ENCODE measurements at places on chromosomes 2 and 18.

DNA sequence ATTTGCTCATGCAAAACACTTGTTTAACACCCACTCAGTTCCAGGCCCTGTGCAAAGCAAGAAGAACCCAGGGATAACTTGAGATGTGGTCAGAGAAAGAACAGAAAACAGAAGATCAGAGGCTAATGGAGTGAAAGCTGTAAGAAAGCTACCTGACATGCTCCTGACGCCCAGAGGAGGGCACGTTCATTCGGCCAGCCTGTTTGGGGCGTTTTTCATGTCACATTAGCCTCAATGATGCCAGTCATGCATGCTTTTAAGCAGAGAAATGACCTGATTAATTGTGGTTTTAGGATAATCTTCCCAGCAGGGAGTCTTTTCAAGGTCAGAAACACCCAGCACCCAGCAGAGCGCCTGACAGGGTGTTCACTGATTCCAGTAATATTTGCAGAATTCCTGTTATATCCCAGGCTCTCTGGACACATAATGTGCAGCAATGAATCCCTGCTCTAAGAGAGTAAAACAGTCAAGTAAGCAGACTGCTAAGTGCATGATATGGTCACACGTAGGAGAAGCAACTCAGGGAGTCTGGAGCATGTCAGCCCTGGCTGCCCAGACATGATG lies 320.0 kb downstream of the LRATD1 start:
- DNase-seq, result no peak

DNA sequence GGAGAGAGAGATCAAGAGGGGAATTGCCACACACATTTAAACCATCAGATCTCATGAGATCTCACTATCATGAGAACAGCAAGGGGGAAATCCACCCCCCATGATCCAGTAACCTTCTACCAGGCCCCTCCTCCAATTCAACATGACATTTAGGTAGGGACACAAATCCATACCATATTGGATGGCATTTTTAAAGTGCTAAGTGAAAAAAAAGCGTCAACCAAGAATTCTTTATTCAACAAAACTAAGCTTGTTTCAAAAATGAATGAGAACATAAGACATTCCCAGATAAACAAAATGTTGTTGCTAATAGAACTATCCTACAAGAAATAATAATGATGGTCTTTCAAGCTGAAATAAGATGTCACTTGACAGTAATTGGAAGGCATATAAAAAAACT lies 626.2 kb upstream of the LRRTM1 start:
- DNase-seq, result no peak

GRCh38 chr18:56273541-56274219 lies 364.7 kb downstream of the TXNL1 start:
- no peak for DNase-seq

DNA sequence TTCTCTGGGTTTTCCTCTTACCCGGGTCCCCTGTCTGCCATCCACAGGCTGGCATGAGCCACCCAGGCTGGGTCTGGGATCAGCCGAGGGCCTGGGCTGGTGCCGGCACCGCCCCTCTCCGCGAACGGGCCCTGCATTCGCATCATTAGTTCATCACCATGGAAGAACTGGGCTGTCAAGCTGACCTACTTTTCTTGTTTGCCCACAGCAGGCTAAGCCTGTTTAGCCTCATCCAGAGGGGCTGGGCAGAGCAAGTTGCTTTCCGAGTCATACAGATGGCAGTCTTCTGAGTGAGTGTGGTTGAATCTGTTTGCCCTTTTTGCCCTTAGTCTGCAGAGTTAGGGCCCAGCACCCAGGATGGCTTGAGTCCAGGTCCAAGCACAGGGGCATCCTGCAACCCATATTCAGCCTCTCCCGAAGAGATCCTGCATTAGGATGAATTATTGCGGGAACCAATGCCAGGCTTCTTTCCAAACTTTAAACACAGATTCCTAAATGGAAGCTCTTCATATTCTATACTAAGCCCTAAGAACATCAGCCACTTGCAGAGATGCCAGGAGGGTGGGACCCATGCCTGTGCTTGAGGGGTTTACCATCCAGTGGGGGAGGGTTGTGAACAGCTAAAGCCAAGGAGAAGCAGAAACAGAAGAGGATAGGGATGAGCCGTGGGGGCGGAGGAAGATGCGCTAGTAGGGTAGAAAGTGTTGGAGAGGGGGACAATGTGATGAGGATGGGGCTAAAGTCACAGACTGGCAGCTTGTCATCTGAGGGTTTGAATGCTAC lies 68.0 kb downstream of the NPAS2 start:
- DNase-seq, result no peak

GRCh38 chr2:56372071-56372656 lies 188.4 kb downstream of the CCDC85A start:
- DNase-seq, result peak; percentile 74

All from foreskin keratinocyte (primary cell).